Femur (tissue), 1 donor: ENCODE measurements at places on chromosomes 16 and 17.
A peak's percentile ranks its signal among the peaks of the same experiment; 100 is the strongest.

DNA sequence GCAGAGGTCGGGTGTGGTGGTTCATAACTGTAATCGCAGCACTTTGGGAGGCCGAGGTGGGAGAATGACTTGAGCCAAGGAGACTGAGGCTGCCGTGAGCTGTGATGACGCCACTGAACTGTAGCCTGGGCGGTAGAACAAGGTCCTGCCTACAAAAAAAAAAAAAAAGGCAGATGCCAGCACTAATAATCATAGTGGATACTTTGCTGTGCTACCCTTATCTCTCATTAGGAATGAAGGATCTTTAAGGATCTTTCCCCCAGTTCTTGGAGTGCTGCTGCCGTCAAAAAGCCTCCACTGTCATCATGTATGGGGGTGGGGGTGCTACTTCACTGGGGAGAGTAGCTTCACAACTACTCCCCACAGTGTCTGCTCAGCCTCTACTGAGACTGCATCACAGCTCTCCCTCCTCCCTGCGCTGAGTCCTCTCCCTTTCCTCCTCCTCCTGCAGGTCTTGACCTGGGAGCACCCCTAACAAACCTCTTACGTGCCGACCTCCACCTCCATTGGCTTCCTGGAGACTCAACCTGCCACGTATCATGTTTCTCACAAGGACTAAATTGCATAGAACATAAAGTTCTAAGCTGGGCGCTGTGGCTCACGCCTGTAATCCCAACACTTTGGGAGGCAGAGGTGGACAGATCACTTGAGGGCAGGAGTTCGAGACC lies 24.4 kb upstream of the ST6GALNAC1 start:
- no peak for DNase-seq

DNA sequence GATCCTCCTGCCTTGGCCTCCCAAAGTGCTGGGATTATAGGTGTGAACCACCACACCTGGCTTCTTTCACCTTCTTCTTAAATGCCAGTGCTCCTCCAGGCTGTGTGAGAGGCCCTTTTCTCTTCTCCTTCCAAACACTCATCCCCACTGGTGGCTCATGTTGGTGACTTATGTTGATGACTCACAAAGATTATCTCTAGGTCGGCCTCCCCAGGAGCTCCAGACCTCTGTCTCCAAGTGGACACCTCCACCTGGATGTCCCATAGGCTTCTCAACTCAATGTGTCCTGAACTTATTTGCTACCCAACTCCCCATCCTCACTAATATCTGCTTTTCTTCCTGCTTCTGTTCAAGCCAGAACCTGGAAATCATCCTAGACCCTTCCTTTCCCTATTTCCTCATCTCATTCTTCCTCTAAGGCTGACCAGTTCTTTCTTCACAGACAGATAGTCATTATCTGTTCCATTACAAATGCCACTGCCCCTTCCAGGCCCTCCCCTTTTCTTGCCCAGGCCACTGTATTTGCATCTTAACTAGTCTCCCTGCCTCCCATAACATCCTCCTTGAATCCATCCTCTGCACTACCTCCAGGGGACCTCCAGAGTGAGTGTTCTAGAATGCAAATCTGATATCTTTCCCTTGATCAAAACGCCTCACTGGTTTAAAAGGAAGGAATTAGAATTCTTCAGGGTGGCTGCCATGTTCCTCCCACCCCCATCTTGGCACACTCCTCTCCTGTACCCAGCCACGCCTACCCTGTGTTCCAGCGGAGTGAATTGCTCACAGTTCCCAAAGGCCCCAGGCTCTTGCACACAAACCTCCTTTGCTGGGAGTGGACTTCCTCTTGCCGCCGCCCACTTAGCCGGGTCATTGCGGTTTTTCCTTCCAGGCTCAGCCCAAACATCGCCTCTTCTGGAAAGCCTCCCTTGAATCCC lies 34.8 kb upstream of the FBXO47 start:
- DNase-seq = peak; percentile 81

GRCh38 chr17:9912121-9913099 lies 7.3 kb upstream of the RCVRN start:
- no peak for DNase-seq

DNA sequence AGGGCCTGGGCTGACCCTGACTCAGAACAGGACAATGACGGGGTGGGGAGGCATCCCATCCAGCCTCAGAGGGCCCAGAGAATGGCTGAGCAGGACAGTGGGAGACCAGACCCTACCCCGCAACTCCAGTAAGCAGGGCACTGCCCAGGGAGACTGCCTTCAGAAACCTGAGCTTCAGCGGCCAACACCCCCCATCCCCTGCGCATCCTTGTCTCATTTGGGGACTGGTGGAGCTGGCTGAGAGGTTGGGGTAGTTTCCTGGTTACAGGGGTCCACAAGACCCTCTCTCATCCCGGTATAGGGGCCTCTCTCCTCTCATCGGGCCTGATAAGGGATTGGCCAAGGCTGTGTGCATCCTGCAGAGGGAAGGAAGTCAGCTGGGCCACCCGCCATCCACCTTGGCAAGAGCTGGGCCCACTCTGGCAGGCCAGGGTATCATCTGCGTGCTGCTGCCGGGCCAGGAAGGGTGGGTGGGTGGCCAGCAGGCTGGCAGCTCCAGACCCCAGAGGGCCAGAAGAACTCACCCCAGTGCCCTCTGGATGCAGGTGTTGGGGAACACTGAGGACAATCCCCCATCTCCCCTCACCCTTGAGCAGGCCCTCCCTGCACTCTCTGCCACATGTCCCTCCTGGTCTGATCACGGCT lies 229.1 kb downstream of the KATNIP start:
- DNase-seq = no peak

DNA sequence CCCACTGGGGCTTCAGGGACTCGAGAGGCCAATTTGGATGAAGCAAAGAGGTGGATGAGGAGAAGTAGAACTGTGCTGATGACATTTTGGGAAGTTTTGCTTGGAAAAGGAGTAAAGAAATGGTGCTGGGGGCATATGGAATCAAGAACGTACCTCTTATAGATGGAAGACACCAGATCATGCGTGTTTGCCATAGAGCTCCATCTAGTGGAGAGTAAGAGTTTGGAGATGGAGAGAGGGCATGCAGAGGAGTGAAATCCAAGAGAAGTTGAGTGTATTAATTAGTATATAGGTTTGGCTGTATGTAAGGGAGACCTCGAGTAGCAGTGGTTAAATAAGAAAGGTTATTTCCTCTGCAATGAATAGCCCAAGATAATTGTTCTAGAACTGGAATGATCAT lies 56.0 kb downstream of the SHISA6 start:
- DNase-seq = no peak

GRCh38 chr17:50212121-50212843 lies 10.9 kb upstream of the COL1A1 start:
- peak; percentile 76 for DNase-seq

GRCh38 chr16:9318764-9319163 lies 227.3 kb downstream of the HAPSTR1 start:
- DNase-seq = no peak

GRCh38 chr17:44928136-44928535 lies 12.8 kb upstream of the GFAP start:
- no peak for DNase-seq

DNA sequence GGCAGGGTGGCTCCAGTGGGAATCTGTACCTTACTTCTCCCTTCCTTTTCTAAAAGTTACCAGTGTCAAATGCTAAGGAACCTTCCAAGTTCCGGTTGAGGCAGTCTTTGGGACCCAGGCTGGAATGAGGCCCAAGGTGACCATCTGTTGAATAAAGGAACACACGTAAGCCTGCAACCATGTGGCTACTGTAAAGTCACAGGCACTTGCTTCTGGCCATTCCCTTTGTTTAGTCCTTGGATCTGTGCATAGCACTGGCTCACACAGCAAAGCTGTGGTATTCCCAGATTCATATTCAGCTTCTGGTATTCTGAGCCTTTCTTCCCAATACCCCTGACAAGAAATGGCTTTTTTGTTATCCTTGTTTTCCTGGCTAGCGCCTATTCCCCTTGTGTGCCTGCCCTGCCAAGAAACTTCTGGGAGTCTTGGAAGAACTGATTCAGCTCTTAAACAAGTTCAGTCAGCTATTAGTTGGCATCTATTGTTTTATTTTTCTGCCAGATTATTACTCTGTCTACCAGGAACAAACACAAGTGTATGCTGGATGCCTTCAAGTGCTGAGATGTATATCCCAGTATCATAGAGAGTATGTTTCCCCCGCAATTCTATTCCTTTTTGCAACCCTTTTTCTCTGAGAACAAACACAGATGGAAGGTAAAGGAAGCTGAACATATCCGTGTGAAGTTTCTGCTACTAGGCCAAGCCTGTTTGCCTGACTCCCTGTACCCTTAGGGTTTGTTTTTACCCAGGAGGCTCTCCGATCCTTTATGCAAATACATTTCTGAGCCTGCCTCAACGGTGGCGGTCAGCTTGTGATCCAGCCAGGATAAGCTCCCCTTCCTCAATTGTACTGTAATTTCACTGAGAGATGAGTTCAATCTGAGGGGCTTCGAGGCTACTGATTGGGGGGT lies 13.2 kb downstream of the TMEM238L start:
- peak; percentile 79 for DNase-seq

DNA sequence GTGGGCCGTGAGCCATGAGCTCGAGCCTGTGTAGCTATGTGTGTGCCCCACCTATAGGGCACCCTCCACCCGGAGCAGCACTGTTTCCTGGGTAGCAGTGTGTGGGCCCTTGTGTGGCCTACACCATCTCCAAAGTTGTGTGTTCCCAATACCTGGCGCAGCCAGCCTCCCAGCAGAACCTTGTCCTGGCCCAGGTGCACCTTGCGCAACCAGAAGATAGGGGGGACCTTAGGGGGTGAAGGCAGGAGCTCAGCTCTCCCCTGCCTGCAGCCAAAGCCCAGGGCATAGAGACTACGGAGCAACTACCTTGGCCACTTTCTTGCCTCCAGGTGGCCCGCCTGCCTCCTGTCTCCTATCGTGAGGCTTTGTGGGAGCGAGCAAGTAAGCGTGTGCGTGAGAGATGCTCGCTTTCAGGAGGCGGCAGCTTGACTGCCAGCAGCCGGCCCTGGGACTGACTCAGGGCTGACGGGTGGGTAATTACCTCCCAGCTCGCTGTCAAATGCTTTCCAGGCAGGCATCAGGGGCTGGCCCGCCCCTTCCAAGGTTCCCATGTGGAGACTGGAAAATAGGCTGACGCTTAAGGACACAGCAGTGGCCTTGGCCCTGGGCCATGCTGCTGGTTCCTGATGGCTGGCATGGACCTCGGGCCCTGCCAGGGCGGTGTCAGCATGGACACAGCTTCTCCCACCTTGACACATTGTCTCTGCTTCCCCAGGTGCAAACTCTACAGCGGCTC lies 19.0 kb downstream of the TRAF7 start:
- no peak for DNase-seq

- DNase-seq = no peak
Observed at GRCh38 chr17:16909472-16910246, 62.3 kb downstream of the TNFRSF13B start.

DNA sequence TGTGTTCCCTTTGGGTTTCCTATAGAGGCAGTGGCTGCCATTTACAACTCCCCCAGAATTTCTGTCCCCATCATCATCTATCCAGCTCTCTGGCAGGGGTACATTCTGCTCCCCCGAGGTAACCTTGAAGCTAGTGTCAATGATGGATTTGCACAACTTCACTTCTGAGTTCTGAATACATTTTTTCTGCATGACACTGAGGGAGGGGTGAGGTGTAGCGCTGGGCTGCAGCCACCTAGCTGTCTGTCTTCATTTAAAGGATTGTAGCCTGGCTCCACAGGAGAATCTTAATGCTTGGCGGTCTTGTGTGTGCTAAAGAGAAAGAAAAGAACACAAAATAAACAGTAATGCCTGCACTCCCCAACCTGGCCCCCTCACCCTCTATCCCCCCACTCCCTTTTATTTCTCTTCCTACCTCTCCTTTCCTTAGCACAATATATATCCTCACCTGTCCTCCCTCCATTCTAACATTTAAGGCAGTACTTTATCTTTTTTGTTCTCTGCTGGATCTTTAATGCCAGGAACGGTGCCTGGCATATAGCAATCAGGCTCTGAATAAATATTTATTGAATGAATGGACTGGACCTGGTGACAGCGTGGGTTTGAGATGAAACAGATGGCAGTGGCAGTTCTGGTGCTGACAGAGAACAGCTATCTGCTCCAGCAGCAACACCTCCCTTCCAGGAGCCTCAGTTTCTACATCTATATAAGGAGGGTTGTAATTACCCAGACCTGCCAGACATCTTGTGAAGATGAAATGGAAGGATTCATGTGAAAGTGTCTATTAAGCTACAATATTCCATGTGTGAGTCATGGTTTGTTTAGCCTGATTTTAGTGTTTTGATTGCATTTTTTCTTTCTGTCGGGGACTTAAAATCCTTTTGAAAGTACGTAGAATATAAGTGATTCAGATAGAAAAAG lies 163.5 kb upstream of the CDH11 start:
- DNase-seq = no peak

DNA sequence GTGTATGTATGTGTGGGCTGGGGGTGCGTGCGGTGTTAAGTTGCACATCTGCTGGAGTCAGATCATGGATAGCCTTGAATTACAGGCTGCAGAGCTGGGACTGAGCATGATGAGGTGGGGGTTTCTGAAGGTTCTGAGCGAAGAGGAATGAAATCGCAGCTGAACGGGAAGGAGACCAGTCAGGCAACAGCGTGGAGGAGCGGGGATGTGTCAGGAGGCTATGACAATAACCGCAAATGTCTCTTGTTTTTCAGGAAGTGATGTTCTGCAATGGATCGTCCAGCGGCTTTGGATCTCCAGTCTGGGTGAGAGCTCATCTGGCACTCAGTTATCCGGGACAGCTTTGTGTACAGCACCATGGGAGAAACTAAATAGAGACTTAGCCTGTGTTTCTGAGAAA lies 20.9 kb downstream of the RGS9 start:
- no peak for DNase-seq

DNA sequence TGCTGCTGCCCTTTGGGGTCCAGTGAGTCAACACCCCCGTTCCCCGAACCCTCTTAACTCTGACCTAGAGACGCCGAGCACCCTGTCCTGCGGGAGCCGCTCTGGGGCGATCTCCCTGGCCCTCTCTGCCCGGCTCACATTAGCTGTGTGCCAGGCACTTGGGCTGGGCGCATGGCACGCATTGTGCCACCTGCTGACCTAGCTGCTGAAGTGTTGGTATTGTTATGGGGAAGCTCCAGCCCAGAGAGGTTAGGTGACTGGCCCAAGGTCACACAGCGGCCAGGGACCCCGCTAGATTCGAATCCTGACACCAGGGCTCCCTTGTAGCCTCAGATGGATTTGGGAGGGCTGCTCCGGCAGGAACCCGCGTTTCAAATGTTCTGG lies 1.1 kb downstream of the HSD17B1 start:
- no peak for DNase-seq

DNA sequence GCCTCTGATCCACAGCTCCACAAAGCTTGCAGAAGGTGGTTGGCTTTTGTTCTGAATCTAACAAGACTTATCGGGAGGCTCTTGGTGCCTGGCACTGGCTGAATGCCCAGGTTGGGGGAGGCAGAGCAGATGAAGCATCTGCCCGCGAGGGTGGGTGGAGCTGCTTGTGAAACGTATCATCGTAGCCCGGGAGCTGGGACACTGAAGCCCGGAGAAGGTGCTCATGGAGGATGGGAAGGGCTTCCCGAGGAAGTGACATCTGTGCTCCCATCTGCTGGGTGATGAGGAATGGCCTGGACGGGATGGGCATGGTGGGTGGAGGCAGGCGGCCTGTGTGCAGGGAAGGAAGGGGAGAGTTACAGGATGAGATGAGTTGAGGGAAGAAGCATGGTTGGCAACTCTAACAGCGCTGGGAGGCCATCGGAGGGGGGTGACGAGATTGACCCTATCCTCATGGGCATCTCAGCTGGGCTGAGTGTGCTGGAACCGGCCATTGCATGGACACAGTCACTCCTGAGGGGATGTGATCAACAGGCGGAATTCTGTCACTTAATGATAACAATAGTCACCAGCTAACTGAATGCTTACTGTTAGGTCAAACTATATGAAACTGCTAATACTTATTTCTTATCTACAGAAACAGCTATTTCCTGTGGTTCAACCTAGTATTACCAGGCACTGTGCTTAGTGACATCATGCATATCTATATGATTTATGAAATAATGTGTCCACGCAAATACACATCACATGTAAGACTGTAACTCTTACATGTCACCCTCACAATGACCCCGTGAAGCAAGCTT lies 102.7 kb downstream of the ABCC6 start:
- DNase-seq = peak; percentile 33
